BJ (cell line): ENCODE measurements at places on chromosomes 1 and 21.

DNA sequence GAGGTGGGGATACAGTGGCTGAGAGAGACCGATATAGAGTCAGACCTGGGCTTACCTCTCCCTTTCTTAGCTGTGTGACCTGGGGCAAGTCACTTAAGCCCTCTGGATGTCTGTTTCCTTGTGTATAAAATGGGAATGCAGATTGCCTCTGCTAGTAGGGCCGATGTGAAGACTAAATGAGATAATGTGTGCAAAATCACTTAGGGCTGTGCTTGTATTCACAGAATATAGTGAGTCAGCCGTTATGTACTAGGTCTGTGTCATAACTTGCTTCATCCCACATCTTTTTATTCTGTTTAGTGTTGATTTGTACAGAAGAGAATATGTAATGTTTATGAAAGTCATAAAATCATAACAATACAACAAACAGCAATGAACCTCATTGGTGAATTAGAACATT, 56.0 kb downstream of the PTPRU start:
- DNase-seq = no peak

DNA sequence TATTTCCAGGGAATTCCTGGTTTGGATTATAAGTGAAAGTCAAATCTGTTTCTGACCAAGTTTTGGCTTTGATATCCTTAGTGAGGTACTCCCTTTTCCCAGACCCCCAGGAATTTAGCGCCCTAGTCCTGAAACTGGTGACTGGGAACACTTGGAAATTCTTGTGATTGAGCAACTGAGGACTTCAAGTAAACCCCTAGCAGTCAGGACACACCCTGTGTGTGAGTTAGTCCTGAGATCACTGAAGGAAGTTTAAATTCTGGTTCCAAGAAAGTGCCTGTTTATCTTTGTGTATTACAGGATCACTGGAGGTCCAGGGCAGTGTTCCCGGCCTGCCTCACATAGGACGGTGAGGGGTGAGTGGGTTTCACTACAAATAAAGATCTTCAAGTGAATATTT, 95.1 kb upstream of the F3 start:
- no peak for DNase-seq

- no peak for DNase-seq
These were observed 102.8 kb upstream of the SOD1 start for GRCh38 chr21:31556662-31557061.

- DNase-seq = no peak
These were observed 41.6 kb upstream of the GRHL3 start for GRCh38 chr1:24277420-24278169.
